ENCODE measurements at places on chromosomes 5 and 9.
A peak's percentile ranks its signal among the peaks of the same experiment; 100 is the strongest.

DNA sequence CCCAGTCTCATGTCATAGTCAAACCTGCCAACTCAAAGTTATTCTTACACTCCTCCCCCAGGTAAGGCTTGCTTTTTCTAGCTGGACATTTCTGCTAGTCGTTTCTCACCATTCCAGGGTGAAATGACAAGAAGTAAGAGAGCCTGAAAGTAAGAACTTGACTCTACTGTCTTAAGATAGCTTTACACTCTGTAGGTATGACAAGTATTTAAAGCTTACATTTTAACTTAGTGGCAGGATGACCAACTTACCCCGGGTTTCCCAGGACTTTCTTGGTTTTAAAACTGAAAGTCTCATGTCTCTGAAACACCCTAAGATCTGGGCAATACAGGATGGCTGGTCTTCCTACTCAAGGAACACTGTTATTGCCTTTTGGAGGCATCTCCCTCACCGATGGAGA, 67.5 kb upstream of the PIK3R1 start:
- no peaks in the 10 kb centered on the region for H3K4me1 ChIP-seq
- DNase-seq = no peak
- H3K4me3 ChIP-seq = no peak overlapping the region

DNA sequence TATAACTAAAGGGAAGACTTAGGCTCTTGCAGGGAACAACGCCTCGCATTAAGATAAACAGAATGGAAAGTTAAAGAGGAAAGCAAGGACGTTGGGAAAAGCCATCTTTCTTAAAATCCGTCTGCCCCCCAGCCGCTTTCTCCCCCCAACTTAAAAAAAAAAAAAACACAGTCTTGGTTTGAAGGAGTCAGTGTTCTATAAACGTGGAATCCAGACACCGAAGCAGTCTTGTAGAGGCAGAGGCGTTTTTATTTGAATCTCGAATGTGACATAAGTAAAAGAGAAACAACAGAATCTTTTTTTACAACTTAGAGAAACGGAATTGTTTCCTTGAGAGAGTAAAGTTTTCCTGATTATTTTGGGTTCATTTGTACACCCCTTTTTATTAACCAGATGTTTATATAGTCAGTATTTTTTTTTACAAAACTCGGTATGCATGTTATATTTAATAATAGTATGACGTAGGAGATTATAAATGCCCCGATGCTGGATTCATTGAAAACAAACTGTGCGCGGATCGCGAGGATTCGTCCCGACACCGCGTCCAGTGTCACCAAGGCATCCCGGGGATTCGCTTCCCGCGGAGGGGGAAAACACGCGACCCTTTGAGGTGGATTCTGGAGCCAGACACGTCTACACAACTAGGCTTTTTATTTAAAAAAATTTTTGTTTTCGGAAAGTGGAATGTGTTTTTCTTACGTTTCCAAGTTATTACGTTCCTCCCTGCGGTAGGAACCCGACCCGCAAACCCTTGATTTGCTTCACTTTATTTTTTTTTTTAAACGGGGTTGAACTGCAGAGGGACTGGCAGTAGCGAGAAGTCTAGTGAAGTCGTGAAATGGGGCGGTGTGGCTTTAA, 6.7 kb downstream of the PTCH1 start:
- no peaks in the 10 kb centered on the region for H3K4me1 ChIP-seq
- H3K36me3 ChIP-seq = no peaks in the 10 kb centered on the region
- no peaks in the 10 kb centered on the region for H3K27me3 ChIP-seq
- peak overlapping the region; percentile 49 for H3K4me3 ChIP-seq
- DNase-seq = no peak
- H3K27ac ChIP-seq = peak overlapping the region; percentile 90

DNA sequence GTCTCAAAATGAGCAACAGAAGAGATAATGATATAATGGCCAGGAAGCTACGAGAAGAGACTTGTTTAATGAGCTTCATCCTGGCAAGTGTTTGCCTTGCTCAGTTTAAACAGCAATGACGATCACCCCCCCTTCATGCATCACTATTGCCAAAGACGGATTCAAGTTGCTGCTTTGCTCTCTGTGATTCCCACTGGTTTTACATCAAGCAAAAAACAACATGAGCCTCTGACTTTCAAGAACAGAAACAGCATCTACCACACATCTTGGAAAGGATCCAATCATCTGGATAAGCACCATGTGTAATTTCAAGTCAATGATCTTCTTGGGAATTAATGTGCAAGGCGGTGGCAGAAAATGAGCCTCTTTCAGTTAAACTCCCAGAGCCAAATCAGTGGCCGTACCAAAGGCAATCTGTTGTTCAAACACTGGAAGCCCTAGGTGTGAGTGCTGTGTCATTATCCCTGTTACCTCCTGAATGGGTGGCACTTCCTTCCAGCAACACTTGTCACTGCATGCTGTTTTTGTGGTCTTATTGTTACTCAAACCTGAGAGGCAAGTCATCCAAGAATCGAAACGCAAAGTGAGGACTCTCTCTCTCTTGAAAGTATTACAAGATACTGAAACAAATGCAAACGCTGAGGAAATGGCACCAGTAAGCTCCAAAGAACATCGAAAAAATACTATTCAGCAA, 72.8 kb downstream of the MED27 start:
- peaks cover 39% of the 10 kb centered on the region for H3K4me1 ChIP-seq
- H3K27me3 ChIP-seq = no peaks in the 10 kb centered on the region
- peak overlapping the region; percentile 65 for H3K27ac ChIP-seq
- H3K4me3 ChIP-seq = no peak overlapping the region

- H3K27me3 ChIP-seq = no peaks in the 10 kb centered on the region
- no peak overlapping the region for H3K4me3 ChIP-seq
- DNase-seq = no peak
- no peaks in the 10 kb centered on the region for H3K36me3 ChIP-seq
- H3K27ac ChIP-seq = no peak overlapping the region
- no peaks in the 10 kb centered on the region for H3K4me1 ChIP-seq
Measured at GRCh38 chr5:178941361-178941760, 363 bp downstream of the ZNF454 start.

DNA sequence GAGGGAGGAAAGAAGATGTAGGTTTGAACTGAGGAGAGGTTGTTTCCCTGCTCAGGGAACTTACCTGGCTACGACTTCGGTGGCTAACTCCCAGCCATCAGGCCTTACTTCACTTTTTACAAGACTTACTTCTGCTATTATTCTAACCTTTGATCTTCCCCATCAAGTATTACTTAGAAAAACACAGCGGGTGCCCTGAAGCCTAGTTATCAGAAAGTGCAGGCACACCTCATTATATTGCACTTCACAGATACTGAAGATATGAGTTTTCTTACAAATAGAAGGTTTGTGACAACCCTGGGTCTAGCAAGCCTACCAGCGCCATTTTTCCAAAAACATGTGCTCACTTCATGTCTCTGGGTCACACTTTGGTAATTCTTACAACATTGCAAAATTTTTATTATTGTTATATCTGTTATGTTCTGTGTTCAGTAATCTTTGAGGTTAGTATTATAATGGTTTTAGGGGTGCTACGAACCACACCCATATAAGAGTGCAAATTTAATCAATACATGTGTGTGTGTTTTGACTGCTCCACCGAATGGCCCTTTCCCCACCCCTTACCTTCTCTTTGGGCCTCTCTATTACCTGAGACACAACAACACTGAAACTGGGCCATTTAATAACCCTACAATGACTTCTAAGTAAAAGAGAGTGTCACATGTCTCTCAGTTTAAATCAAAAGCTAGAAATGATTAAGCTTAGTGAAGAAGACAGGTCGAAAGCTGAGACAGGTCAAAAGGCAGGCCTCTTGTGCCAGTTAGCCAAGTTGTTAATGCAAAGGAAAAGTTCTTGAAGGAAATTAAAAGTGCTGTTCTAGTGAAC, 2102.7 kb upstream of the WWC1 start:
- no peak overlapping the region for H3K27ac ChIP-seq
- no peaks in the 10 kb centered on the region for H3K27me3 ChIP-seq
- no peak for DNase-seq
- no peaks in the 10 kb centered on the region for H3K36me3 ChIP-seq
- no peak overlapping the region for H3K4me3 ChIP-seq
- H3K4me1 ChIP-seq = no peaks in the 10 kb centered on the region

- no peak overlapping the region for H3K27ac ChIP-seq
- DNase-seq = no peak
- H3K4me1 ChIP-seq = no peaks in the 10 kb centered on the region
- no peaks in the 10 kb centered on the region for H3K36me3 ChIP-seq
- no peak overlapping the region for H3K4me3 ChIP-seq
- H3K27me3 ChIP-seq = peaks cover 21% of the 10 kb centered on the region
Measured at GRCh38 chr9:124032247-124032646, 20.7 kb downstream of the LHX2 start.

GRCh38 chr9:78713614-78714405, 416.9 kb downstream of the PSAT1 start:
- DNase-seq = no peak
- no peaks in the 10 kb centered on the region for H3K4me1 ChIP-seq
- no peak overlapping the region for H3K4me3 ChIP-seq
- no peak overlapping the region for H3K27ac ChIP-seq
- no peaks in the 10 kb centered on the region for H3K27me3 ChIP-seq

- H3K36me3 ChIP-seq = no peaks in the 10 kb centered on the region
- H3K4me3 ChIP-seq = no peak overlapping the region
- no peaks in the 10 kb centered on the region for H3K4me1 ChIP-seq
- H3K27me3 ChIP-seq = no peaks in the 10 kb centered on the region
- DNase-seq = no peak
Measured at GRCh38 chr9:2466703-2467102, 154.9 kb upstream of the VLDLR start.

DNA sequence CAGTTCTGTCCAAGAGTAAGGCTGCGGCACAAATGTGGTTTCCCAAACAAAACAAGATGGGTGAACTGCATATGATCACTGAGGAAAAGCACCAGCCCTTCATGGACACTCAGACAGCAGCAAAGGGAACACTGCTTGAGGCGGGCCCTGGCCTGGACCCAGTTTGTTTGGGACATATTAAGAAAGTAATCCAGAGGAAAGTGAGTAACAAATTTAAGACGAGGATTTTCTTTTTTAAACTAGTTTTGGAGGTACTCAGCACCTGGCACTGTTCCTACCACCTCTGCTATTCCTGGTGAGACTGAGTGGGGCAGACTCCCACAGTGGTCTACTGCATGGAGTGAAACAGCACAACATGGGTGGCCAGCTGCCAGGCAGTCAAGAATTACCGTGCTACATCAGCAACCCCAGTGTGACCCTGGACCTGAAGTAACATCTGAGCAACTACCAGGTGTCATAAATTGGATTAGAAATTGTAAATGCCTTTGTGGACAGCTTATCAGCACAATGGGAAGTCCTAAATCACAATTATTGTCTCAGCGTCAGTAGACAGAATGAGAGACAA, 28.5 kb downstream of the P4HA2 start:
- no peak overlapping the region for H3K27ac ChIP-seq
- no peaks in the 10 kb centered on the region for H3K4me1 ChIP-seq
- peaks cover 91% of the 10 kb centered on the region for H3K36me3 ChIP-seq
- DNase-seq = peak; percentile 29
- H3K27me3 ChIP-seq = no peaks in the 10 kb centered on the region

DNA sequence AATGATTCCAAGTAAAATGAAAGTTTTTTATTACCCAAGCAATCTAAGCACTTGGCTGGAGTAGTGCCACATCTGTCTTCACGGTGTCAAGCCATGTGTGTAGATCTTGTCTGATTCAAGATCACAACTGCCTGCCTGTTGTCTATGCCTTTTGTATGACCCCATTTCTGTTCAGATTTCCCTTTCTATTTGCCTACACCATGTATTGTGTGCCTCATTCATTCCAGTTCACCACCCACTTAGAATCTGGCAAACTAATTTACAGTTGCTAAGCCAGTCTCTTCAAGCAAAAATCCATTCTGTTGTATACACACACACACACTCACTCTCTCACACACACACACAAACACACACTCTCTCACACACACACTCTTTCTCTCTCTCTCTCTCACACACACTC, 33.7 kb downstream of the GLDC start:
- H3K27me3 ChIP-seq = no peaks in the 10 kb centered on the region
- no peak overlapping the region for H3K4me3 ChIP-seq
- no peaks in the 10 kb centered on the region for H3K4me1 ChIP-seq
- no peak for DNase-seq
